NCI-H524 treated with DMSO at 0.1 percent for 48 hours (cell line): ENCODE measurements at places on chromosomes 4 and X.

DNA sequence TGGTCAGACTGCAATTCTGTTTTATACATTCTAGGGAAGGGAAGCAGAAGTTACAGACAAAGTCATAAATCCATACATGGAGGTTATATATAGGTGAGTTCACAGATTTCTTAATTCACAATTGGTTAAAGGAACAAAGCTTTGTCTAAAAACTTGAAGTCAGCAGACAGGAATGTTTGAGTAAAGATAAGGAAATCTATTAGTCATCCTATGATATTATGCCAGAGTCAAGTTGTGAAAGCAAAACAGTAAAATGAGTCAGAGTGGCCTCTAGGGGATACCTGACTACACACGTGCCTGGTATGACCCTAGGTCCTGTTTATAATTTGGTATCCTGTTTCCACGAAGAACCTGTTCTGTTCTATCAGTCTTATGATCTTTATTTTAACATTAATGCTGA is 31.5 kb downstream of the ACTRT1 start:
- no peak for DNase-seq

- DNase-seq = no peak
Measured at GRCh38 chrX:80513625-80514024, 93.4 kb downstream of the TENT5D start.

DNA sequence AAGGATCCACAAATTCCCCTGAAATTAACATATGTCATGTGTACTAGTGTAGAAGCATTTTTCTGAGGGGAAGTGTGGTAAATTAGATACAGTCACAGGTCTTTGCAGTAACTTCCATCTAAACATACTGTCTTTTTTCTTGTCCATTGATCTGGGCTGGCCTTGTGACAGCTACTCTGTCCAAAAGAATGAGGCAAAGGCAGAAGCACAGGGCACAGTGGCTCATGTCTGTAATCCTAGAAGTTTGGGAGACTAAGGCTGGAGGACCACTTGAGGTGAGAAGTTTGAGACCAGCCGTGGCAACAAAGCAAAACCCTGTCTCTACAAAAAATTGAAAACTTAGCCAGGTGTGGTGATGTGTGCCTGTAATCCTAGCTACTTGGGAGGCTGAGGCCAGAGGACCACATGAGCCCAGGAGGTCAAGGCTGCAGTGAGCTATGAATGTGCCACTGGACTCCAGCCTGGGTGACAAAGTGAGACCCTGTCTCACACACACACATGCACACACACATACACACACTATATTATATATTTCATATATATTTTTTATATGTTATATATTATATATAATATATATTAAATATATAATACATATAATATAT is 47.6 kb downstream of the HAND2 start:
- no peak for DNase-seq

DNA sequence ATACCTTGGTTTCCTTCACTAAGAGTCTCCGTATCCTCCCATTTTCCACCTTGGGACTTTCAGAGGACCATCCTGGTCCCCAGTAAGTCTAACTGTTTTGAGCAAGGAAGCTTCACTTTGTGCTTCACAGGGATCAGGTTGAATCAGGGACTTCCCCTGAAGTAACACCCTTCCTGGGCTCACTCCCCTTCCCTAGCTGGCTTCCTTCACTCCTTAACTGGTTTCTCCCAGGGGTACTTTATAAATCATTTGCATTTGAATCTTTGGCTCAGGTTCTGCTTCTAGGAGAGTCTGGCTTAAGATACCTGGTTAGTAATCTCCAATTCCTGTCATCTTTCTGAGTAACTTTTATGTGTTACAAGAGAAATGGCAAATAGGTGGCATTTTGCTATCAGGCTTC is 24.5 kb upstream of the GRIA2 start:
- DNase-seq = no peak

GRCh38 chr4:98539299-98539698 is 119.1 kb downstream of the TSPAN5 start:
- DNase-seq = no peak

- DNase-seq = no peak
Measured at GRCh38 chr4:14810568-14810967, 191.7 kb upstream of the CPEB2 start.

GRCh38 chr4:80279751-80280150 is 13.3 kb downstream of the FGF5 start:
- no peak for DNase-seq

- no peak for DNase-seq
Measured at GRCh38 chr4:156158747-156159146, 205.1 kb upstream of the CTSO start.

DNA sequence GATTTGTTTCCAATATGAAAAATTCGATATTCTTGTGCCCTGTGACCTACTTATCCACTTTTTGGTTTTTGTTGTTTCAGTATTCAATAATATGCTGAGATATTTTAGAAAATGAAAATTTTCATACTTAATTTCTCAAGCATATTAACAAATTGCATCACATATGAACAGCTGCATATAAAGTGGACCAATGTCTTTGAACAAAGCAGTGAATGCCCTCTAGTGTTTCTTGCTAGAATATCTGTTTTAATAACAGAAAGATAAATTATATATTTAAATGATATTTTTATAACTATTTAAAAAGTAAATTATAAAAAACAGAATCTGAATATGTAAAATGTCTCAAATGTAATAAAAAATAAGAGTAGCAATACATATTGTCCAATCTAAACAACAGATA is 31.7 kb upstream of the INTU start:
- no peak for DNase-seq

- no peak for DNase-seq
Measured at GRCh38 chr4:151540728-151541388, 131.9 kb downstream of the FHIP1A start.

DNA sequence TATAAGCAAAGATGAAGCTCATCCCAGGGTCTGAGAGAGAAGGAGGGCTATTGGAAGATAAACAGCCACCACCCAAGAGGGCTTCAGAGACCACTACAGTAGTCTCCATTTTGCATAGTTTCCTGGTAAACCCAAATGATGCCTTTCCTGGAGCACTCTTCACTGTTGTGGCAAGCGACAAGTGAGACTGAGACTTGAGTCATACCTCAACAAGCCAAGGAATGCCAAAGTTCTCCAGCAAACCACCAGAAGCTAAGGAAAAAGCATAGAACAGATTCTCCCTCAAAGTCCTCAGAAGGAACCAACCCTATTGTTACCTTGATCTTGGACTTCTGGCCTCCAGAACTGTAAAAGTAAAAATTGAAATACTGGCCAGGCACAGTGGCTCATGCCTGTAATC is 65.9 kb downstream of the LARP7 start:
- no peak for DNase-seq

- no peak for DNase-seq
Measured at GRCh38 chr4:151801547-151802516, 41.0 kb upstream of the GATB start.

- DNase-seq = no peak
Measured at GRCh38 chr4:152422817-152423320, 113.0 kb downstream of the FBXW7 start.

GRCh38 chrX:150806827-150807226 is 91.6 kb downstream of the CD99L2 start:
- DNase-seq = no peak

GRCh38 chrX:43693602-43694406 is 37.7 kb downstream of the MAOA start:
- DNase-seq = no peak

DNA sequence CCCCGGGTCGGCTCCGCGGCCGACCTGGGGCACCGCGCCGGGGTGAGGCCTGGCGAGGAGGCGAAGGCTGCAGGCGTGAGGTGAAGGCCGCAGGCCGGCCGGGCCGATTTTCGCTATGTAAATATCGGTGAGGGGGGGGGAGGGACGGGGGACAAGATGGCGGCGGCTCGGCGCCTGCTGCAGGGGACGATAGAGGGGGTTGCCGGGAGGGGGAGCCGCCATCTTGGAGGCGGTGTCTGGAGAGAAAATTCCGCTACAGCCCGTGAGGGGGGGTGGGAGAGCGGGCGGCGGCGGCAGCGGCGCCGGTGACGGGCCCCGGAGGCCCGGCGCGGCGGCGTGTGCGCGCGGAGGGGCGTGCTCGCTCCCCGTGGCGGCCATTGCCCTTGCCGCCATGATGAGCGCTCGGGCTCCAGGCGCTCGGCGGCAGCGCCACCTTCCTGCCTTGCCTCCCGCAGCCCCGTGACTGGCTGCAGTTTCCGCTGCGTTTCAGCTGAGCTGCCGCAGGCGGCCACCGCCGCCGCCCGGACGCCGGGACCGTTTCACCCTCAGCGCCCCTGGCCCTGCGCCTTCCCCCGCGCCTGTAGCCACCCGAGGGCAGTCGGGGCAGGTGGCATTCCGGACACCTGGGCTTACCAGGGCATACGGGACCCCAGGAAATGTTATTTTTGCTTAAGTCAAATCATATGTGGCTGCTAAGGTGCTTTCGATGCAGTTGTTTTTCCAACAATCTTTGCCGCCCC is 692 bp downstream of the ZFX start:
- peak; percentile 48 for DNase-seq

GRCh38 chr4:14566518-14566917 is 435.8 kb upstream of the CPEB2 start:
- DNase-seq = no peak

- DNase-seq = no peak
Measured at GRCh38 chr4:41670530-41670929, 78.0 kb downstream of the PHOX2B start.

DNA sequence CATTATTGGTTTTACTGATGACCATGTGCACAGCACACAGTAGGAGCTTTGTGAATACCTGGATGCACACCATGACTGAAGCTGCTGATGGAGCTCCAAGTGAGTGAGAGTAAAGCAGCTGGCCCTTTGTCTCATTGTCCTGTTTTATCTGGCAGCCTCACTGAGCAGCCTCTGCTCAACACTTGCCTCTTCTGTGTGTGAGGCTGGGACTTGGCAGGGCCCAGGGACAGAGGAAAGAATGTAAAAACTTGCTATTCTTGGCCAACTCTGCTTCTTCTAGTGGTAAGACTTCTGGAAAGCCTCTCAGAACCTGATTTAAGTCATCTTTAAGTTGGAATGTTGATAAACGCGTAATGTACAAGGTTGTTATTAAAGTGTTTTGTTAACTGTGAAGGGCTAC is 61.4 kb downstream of the BEX1 start:
- DNase-seq = no peak

DNA sequence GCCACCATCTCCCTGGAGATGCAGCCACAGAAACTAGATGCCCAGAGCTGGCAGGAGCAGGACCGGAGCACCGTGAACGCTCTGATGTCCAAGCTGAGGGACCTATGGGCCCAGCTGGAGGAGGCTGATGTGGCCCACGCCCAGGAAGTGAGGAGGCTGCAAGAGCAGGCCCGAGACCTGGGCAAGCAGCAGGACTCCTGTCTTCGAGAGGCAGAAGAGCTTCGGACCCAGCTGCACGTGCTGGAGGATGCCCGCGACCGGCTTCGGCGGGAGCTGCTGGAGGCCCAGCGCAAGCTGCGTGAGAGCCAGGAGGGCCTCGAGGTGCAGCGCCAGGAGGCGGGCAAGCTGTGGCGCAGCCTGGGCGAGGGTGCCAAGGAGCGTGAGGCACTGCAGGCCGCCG is 14.2 kb downstream of the SMIM10L2A start:
- no peak for DNase-seq

DNA sequence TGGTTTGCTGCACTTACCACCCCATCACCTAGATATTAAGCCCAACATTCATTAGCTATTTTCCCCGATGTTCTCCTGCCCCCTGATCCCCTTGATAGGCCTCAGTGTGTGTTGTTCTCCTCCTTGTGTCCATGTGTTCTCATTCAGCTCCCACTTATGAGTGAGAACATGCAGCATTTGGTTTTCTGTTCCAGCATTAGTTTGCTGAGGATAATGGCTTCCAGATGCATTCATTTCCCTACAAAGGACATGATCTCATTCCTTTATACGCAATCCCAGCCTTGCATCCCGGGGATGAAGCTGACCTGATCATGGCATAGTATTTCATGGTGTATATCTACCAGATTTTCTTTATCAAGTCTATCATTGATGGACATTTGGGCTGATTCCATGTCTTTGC is 99.0 kb upstream of the DCAF12L2 start:
- no peak for DNase-seq

DNA sequence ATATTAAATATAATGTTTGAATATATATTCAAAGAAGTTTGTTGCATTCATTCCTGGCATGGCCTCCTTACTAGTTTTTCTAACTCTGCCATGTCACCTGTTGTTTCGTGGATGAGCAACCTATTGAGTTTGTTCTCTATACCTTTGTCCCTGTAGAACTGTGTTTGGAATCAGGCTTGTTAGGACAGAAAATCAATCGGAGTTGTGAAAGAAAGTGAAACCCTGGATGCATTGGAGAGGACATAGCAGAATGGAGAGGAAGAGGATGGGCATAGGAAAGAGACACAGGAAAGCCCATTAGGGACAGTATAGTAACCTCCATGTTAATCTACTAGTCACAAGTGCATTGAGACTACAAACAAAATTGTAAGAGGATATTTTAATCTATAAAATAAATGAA is 31.2 kb downstream of the ANK2 start:
- no peak for DNase-seq

DNA sequence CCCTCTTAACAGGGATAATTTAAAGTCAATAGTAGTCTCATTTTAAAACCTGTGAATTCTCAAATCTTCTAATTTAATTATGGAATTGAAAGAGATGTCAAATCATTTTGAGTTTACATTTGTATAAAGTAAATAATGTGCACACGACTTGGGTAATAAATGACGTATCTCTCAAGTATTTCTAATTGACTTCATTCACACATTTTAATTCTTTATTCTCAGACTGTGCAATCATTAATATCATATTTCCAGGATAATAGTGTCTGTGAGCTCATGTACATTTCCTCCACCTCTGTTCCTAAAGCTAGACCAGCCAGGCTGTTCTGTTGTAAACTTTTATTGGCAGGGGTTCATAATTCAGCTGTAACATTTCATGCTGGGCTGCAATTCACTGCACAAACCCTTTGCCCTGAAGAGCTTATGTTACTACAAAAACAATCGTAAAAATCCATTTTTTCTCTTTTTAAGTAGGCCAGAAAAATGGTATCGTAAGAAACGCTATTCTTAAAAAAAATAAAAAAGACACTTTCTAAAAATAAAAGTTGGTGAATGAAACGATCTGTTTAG is 1103.1 kb upstream of the TENM3 start:
- DNase-seq = no peak

DNA sequence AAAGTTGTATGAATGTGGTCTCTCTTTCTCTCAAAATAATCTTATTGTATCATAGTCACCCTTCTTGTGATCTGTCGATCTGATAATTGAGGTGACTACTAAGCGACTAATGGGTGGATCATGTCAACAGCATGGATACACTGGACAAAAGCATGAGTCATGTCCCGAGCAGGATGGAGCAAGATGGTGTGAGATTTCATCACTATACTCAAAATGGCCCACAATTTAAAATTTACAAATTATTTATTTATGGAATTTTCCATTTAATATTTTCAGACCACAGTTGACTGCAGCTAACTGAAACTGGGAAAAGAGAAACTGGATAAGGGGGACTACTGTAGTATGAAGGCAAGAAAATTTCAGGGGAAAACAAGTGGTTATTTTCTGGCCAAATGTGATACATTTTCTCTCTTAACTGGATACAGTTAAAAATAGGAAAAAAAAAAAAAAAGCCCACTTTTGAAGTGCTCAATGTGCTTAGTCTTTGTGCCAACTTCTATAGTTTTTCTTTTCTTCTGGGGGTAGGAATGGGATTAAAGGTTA is 25.3 kb downstream of the FAM241A start:
- no peak for DNase-seq

GRCh38 chr4:29131304-29131703 is 1588.9 kb upstream of the PCDH7 start:
- DNase-seq = no peak

GRCh38 chr4:186604124-186604807 is 48.9 kb upstream of the MTNR1A start:
- no peak for DNase-seq
